Stimulated activated CD8-positive, alpha-beta memory T cell treated with anti-CD3 and anti-CD28 coated beads, Interleukin-7, amount 100 ng/mL, for 48 hours (primary cell): ENCODE measurements at places on chromosomes 12 and 14.

GRCh38 chr12:127761880-127762279, 505.1 kb upstream of the TMEM132C start:
- no peak for DNase-seq

GRCh38 chr14:53020193-53020932, 69.5 kb upstream of the FERMT2 start:
- no peak for DNase-seq

GRCh38 chr12:63348556-63348955, 197.6 kb upstream of the AVPR1A start:
- no peak for DNase-seq

DNA sequence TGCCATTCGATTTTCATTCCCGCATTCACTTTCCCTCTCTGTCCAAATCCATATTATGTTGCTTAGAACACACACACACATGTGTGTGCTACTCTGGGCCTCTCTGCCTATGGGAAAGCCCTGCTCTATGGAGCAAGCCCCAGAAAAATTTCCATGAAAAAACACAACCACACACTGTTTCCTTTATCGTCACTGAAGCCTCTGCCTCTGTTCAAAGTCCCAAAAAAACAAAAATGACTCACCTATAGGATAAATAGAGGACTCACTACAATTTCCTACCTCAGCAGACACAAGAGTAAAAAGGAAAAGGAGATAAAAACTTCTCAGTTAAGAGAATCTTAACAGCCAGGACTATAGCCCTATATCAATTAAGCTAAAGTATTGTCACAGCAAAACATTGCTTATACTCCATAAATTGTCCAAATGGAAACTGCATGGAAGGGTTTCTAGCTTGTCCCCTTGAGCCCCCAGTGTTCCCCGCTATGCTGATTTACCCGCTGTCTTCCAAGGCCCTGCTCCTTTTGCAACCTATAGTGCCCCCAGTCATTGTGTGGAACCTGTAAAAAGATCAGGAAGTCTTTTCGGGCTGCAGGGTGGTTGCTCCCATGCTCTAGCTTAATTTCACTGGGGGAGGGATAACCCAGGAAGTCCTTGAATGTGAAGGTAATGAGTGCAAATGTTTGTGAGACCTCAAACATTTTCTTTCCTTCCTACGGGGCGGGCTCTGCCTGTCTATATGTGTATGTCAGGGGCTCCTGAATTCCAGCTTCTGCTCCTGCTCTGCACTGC, 11.1 kb upstream of the PIP4K2C start:
- no peak for DNase-seq
